ENCODE measurements at places on chromosomes 16 and 17. TPM values are rescaled to one million over a fixed set of nuclear protein-coding genes. Genes with fewer than 3 reads are reported as not detected.

- peak; percentile 62 for DNase-seq
Observed at GRCh38 chr17:79844869-79845600, 5.8 kb upstream of the CBX4 start.

- no peak for DNase-seq
Observed at GRCh38 chr17:29074488-29074887, 31.5 kb downstream of the PIPOX start.

- DNase-seq = no peak
Observed at GRCh38 chr16:51399908-51400670, 249.0 kb upstream of the SALL1 start.

STX1B gene
- 0.20 TPM for total RNA-seq

- DNase-seq = no peak
Observed at GRCh38 chr17:34615326-34615725, 35.9 kb downstream of the TMEM132E start.

DNA sequence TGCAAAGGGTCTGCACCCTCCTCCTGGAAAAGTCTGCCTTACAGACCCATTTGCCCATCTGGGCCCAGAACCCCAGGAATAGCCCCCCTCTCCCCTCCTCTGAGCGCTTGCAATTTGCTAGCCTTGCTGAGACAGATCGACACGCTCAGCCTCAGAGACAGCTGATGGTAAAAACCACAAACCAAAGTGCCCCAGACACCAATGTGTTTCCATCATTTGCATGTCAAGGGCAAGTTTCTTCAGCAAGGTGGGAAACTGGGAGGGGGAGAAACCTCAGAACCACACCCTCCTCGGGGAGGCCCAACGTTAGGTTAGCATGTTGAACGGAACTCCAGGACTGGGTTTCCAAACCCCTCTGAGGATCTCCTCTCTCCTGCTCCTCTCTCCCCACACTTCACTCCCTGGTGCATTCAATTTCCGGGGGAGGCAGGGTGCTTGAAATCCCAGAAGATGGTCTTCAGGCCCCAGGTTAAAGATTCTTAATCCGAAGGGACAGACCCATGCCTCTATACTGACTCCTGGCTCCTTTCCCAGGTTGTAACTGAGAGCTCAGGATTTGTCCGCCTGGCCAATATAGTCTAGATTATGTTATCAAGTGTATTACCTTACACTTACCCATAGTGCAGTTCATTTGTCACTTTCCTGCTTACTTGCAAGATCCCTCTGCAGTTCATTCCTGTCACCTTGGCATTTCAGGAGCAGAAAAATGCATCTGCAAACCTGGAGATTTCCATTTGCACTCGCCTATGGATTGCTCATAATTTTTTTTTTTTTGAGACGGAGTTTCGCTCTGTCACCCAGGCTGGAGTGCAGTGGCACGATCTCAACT, 1.3 kb upstream of the CUEDC1 start:
- DNase-seq = no peak

KRT40 gene
- not detected for total RNA-seq

ZFPM1 gene
- 2.7 TPM for total RNA-seq

GNAO1 gene
- total RNA-seq = 8.6 TPM

DNA sequence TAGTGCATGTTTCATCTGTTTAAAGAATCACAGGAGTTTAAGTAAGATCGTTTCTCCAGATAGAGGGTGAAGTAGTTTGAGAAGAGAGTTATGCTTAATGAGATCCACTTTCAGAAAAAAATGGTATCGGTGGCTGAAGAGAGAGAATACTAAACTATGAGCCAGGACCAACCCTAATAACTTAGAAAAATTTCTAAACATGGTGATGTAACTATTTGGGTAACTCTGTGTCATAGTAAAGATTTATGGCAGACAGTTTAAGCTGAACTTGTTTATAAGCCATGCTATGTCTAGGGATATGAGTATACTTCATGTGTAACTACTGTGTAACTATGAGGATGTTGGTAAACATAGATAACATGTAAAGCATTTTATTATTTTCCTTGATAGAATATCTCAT, 489.5 kb downstream of the KCNJ2 start:
- DNase-seq = no peak

DNA sequence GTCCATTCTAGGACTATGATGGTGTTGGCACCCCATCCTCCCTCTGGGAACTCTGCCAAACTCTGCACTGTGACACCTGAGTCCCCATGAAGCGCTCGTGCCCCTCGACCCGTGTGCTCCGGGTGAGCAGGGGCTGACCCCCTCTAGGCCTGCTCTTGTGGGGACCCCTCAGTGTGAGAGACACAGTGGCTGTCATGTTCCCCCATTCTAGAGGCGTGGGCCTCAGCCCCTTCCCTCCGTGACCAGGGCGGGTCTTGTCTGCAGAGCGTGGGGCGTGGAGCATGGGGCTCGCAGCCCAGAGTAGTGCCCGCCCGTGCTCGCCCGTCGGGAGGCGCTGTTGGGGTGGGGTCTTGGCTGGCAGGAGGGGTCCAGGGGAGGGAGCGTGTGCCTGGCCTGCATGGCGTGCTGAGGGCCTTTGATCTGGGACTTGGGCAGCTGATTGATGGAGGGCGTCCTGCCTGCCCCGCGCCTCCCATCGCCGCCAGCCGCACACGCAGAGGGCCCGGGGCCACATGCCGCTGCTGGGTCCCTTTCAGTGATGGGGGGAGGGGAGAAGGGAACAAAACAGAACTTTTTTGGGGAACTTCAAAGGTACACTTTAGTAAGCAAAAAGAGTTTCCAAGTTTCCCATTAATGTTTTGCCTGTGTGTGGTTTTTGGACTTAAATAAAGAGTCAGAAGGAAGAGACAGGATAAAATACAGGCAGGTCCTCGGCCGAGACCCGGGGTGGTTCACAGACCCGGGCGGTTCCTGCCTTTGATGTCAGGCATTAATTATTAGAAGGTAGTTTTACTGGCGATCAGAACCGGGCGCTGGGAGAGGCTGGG, 22.5 kb downstream of the CENPX start:
- DNase-seq = no peak

HS3ST3B1 gene
- 1.8 TPM for total RNA-seq

DNA sequence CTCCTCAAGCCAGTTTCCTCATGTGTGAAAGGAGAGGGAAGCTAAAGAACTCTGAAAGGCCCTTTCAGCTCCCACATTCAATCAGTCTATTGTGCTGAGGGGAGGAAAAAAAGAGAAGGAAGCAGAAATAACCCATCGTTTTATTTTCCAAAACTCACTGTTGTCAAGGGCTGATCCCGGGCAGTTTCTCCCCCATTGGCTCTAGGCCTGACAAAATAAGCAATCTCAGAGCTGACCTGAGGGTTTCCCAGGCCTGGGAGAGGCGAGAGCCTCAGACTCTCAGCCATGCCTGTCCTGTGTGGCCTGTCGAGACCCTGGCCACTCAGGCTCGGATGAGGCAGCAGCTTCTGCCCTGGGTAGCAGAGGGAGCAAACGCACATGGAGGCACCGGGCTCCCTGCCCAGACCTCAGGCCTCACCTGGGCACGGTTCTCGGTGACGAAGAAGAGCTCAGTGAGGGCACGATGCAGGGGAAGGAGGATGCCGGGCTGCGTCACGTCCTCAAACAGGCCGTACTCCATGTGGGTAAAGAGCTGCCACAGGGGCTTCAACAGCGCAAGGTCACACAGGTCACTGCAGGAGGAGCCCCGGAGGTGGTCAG, 45.0 kb upstream of the ATP2A3 start:
- no peak for DNase-seq

TNFRSF17 gene
- not detected for total RNA-seq

DNA sequence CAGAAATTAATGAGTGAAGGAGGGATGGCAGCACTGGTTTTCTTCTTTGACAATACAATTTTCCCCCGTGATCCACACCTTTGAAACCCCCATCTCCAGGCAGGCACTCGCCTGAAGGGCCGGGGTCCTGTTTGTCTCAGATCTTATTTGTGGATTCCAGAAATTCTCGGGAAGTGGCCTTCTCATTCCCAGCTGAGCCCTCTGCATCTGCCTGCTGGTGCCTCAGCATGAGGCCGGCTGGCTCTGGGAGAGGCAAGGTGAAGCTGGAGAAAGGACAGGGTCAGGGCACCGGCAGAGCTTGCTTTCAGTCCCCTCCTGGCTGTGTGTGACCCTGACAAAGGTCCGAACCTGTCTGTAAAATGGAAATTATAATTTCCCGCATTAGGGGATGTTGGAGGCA, 35.8 kb upstream of the C1QL1 start:
- no peak for DNase-seq
